ENCODE measurements at places on chromosomes 12 and 14.

DNA sequence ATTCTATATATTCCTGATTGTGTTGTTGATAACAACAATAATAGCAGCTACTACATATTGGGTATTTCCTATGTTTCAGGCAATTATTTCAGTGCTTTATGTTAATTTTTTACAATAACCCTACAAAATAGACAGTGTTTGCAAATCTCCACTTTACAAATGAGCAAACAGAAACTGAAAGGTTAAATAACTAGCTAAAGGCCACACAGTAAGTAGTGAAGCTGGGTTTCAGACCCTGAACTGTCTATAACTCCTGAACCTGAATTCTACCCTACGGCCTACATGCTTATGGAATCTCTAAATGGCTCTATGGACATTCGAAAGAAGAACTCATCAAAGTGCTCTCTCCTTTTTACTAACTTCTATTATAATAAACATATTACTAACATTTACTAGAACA lies 19.7 kb upstream of the NUDT4 start:
- DNase-seq: no peak

GRCh38 chr14:70020352-70021170 lies 141.3 kb downstream of the SMOC1 start:
- no peak for DNase-seq

GRCh38 chr14:55899531-55899930 lies 218.7 kb upstream of the PELI2 start:
- DNase-seq: no peak

- DNase-seq: no peak
These were observed 11.5 kb upstream of the OR11G2 start for GRCh38 chr14:20179218-20179617.

- peak; percentile 68 for DNase-seq
These were observed 15.5 kb downstream of the E2F7 start for GRCh38 chr12:77049767-77050353.

Measured in HT-29 (cell line).